Ecto neural progenitor cell (in vitro differentiated cells): ENCODE measurements at places on chromosomes 3 and 15.

- no peak for DNase-seq
These were observed 217.3 kb downstream of the TBC1D2B start for GRCh38 chr15:77860071-77860691.

GRCh38 chr15:44144992-44145391 lies 50.1 kb downstream of the FRMD5 start:
- no peak for DNase-seq

- DNase-seq, result no peak
These were observed 63.8 kb upstream of the SNRPA1 start for GRCh38 chr15:101358895-101359294.

- peak; percentile 91 for DNase-seq
These were observed 9.9 kb downstream of the DISP2 start for GRCh38 chr15:40367686-40368611.

DNA sequence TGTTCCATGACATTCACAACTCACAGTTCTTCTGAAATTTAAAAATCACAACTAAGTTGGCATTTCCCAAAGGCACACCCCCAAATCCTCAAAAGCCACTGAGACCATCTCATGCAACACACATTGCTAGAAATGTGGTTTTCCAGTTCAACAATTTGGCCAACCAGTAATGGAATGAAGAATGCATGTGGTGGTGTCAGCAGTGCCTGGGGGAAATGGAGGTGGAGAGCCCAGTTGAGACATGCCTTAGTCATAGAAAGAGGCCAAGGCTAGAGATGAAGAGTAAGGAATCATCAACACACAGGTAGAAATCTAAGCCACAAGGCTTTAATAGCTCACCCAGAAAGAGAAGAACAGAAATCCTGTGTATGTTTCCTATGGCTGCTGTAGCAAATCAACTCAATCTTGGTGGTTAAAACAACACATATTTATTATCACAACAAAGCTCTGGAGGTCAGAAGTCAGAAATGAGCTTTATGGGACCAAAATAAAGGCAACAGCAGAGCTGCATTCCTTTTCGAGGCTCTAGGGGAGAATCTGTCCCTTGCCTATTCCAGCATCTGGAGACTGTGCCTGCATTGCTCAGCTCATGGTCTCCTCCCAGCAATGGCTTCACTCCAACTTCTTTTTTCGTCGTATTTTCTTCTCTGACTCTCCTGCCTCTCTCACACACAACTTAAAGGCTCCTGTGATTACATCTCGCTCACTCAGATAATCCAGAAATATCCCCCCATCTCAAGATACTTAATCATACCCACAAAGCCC lies 54.0 kb downstream of the SNTN start:
- no peak for DNase-seq

GRCh38 chr3:4670352-4670751 lies 177.2 kb downstream of the ITPR1 start:
- DNase-seq, result no peak

GRCh38 chr3:35739964-35740527 lies 100.7 kb downstream of the ARPP21 start:
- DNase-seq, result no peak

DNA sequence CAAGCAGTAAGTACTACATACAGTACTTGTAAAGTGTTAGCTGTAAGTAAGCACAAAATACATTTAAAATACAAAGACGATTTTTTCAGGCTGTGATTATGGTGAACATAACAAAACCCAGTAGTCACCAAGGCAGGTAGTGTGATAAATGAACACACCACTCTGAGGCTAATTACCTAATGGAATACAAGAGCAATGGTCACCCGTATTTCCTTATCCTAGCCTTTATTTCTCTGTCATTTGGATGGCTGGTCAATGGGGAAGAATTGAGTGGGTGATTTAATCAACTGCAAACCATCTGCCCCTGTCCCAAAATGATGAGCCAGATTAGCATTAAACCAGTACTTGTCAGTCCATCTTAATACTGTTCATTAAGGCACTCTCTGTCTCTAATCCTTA lies 89.2 kb upstream of the CGNL1 start:
- no peak for DNase-seq
